Myocyte (in vitro differentiated cells): ENCODE measurements at places on chromosomes 11 and 22. TPM values are rescaled to one million over a fixed set of nuclear protein-coding genes. Genes with fewer than 3 reads are reported as not detected.

Gene GSTP1
- total RNA-seq: 152 and 246 TPM in 2 replicates

DNA sequence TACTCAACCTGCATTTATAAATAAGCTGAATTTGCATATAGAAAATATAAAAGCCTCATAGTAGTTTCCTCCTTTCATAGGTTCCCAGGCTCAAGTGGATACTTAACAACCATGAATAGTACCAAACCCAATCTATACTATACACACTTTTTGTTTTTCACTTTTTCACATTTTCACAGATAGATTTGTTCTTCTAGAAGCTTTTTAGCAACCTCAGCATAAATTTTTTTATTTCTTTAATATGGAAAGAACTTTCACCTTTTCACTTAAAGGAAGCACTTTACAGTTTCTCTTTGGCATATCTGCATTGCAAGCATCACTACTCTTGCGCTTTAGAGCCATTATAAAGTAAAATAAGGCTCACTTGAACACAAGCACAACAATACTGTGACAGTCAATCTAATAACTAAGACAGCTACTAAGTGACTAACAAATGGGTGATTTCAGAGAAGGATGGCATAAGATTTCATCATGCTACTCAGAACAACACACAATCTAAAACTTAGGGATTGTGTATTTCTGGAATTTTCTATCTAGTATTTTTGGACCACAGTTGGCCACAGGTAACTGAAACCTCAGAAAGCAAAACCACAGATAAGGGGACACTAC lies 1063.6 kb downstream of the FAM181B start:
- DNase-seq: no peak

GRCh38 chr11:13054278-13054677 lies 45.2 kb downstream of the RASSF10 start:
- peak; percentile 14 for DNase-seq

DNA sequence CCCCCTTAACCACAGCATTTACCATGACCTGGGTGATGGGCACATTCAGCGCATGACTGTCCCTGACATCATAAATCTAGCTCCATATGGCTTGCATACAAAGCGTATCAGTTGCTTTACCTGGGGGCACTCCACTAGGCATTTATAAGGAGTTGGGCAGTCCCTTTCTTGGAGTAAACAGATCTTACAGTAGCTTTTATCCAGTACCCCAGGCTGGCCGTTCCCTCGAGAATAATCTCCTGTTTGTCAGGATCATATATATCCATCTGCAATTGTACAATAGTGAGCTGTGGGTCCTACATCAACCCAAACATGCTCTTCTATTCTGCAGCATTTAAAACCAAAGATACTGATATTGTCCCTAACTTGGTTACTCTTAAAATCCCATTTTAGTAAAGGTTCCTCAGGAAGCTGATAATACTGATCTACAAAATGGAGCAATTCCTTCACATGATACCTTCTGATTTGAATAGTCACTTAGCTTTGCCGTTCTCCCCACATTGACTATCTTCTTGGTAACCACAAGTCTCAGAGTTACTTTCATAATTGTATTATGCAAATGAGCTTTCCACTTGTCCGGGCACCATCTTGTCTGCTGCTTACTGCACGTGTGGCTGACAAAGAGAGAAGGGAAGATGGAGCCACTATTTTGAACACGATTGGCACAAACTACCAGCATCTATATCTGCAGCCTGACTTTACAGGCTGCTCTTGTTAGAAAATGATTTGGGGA lies 205.0 kb downstream of the CWF19L2 start:
- no peak for DNase-seq

DNA sequence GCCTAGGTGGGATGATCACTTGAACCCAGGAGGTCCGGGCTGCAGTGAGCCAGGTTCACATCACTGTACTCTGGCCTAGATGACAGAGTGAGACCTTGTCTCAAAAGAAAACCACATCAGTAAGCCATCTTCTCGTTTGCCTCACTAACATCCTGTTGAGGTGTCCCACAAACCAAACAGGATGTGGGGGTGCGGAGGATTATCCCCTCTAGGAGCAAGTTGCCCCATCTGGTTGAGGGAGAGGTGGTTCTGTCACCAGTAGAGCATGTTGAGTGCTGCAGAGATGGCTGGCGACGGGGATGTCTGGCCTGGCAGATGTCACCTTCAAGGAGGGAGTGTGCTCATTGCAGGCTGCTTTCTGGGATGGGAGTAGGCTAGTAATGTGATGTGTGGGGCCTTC lies 72.4 kb downstream of the ZNRF3 start:
- peak; percentile 33 for DNase-seq
